ENCODE measurements at places on chromosomes 6 and 20.

DNA sequence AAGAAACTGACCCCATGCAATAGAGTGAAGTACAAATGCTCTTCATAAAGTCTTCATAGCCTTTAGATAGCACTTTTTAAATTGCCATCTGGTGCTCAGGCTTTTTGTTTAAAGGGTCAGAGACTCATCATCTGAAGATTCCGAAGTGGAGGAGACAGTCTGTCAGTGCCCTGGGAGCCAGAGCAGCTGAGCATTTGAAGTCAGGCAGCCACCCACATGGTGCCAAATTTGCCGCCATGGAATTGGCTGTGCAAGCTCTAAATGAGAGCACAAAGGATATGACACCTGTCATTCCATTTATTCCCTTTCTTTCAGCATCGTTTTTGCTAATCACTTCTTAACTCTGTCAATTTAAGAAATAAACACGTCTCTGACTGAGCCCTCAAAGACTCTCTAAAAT, 32.8 kb upstream of the CEP162 start:
- no peak for DNase-seq

GRCh38 chr6:150490586-150490985, 109.1 kb upstream of the PLEKHG1 start:
- DNase-seq: no peak

DNA sequence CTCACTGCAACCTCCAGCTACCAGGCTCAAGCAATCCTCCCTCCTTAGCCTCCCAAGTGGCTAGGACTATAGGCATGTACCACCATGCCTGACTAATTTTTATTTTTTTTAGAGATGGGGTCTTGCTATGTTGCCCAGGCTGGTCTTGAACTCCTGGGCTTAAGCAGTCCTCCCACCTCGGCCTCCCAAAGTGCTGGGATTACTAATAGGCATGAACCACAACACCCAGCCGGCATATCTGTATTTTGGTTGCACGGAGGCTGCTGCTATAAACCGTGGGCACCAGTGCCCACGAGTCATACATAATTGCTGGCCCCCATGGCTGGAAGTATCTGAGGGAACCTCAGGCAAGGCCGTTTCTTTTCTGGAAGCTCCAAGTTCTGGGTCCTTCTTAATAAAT, 18.3 kb upstream of the ADRM1 start:
- DNase-seq: no peak

DNA sequence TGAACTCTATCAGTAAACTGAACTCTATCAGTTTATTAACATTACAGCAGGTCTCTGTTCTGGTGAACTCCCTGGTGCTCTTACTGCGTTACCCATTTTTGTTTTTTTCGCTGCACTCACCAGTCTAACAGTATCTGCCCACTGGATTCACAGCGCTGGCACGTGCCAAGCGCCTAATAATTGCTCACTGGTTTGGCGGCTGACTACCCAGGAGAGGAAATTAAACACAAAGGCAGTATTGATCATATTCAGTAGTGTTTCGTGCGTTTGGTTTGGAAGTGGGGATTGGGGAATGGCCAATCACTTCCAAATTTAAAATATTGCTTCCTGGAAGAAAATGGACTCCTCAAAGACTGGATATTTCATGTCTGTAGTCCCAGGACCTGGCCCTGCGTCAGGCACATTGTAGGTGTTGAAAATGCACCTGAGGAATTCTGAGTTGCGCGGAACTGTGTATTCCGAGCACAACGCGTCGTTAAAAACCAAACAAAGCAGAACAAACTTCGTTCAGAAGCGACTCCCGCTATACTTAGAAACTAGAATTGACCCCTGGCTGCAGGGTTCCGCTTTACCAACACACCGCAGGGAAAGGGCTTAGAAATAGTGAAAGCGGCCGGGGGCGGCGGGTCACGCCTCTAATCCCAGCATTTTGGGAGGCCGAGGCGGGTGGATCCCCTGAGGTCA, 1.1 kb upstream of the RPS12 start:
- no peak for DNase-seq

- DNase-seq: peak; percentile 77
Observed at GRCh38 chr20:57439432-57439831, 48.2 kb downstream of the RBM38 start.

DNA sequence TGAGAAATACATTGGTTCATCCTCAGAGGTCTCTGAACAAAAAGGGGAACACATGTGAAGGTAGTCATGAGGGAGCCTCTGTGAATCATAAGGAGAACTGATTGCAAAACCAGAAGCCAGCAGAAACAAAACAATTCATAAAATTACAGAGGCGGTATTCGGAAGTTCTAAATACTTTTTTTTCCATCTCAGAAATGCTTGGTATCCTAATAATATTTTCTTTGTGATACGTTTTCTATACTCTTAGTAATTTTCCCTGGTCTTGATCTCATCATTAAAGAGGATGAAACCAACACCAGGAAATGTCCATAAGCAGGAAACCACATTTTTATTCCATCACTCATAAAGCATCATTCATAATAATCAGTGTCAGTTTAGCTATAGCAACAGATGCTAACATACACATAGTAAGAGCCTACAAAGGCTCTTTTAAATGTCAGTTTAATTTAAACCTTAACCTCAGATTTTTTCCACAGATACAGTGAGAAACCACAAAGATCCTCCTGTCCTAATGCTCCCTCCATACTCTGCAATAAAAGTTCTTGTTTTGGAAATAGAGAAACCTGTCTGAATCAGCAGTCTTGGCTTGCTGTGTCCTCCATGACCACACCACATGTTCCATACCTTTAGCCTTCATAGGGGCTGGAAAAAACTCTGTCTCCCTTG, 29.2 kb downstream of the SGK1 start:
- DNase-seq: no peak

DNA sequence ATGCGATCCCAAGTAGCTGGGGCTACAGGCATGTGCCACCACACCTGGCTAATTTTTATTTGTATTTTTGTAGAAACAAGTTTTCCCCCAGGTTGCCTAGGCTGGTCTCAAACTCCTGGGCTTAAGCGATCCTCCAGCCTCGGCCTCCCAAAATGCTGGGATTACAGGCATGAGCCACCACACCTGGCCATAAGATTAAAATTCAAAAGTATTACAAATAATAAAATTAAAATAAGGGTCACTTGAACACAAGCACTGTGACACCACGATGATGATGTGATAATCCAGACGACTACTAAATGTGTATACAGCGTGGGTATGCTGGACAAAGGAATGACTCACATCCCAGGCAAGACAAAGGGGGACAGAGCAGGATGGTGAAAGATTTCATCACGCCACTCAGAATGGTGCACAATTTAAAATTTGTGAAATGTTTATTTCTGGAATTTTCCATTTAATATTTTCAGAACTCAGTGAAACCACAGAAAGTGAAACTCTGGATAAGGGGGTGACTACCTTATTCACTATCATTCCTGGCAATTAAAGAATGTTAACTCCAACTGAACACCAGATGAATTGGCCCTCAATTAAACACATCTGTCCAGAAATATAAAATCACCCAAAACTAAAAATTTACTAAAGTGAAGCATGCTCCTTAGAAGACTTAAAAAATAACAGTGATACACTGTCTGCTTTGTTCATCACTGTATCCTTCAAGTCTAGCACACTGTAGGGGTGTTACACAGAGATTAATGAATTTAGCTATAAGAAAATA, 13.1 kb downstream of the B4GALT5 start:
- no peak for DNase-seq

GRCh38 chr20:11813106-11813890, 104.4 kb upstream of the BTBD3 start:
- DNase-seq: no peak

- no peak for DNase-seq
Observed at GRCh38 chr6:157420497-157420896, 39.5 kb downstream of the ZDHHC14 start.

GRCh38 chr20:58890518-58891085, 38.1 kb downstream of the GNAS start:
- peak; percentile 56 for DNase-seq

DNA sequence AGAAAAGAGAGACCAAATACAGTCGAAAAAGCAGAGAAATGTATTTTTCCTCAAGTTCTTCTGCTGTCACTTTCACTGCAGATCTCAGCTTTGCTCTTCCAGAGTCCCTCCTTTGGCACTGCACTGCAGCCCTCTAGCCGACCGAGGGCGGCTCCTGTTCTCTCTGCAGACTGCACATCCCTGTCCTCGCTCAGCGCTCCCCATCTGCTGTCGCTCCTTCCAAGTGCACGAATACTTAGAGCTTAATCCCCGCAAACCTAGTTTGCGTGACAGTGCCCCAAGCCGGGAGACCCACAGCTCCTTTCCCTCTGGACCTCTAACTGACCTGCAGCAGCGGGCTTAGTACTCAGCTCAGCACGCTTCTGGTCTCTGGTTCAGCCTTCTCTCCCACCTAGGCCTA, 15.2 kb downstream of the RPP21 start:
- DNase-seq: no peak

- no peak for DNase-seq
Observed at GRCh38 chr6:103027271-103027931, 1633.9 kb downstream of the GRIK2 start.

DNA sequence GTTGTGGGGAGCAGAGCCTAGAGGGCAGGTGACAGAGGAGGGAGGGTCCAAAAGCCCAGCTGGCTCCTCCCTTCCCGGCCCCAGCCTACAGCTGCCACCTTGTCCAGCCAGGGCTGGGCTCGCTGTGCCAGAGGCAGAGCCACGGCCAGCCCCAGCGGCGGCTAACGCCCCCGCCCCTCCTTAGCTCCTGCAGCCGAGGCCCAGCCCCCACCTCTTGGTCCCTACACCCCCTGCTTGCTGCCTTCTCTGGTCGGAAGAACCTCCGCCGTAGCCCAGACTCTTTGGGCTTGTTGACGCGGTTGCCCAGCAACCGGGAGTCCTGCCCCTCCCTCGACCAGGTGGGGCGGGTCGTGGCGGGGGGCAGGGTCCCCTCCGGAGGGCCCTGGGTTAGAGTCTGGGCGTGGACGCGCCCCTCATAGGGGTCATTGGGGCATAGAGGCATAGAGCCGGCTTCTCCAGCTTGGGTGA, 521 bp upstream of the LKAAEAR1 start:
- DNase-seq: peak; percentile 30

DNA sequence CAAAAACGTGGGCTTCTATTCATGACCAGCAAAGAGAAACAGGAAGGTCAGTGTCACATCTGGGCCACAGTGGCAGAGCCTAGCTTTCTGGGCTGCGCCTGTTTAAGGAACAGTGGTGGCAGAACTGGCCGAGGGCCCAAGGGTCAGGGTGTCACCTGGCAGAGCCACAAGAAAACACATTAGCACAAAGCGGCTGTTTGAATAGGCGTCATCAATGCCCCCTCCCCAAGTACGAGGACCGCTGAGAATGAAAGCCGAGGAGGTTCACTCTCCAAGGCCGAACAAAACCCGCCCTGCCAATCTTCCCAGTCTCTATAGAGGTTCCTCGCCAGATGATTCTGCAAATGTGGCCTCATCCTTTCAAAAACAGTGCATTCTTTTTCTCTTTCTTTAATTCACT, 125.2 kb upstream of the TRAF3IP2 start:
- DNase-seq: no peak

DNA sequence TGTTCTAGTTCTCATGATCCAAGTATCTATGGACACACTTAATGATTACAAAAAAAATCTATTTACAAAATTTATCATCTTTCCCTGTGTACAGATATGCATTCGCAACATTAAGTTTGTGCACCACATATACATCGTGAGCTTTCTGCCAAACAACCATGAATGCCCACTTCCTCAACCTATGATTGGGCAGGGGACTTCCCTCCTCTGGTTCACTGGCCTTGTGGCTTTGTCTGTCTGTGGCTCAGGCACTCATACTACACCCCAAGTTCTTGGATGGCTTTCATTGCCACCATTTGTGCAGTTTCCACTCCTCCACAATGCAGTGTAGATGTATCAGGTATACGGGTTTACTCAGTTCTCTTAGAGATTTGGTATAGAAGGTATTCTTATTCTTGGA, 74.9 kb downstream of the HS3ST5 start:
- DNase-seq: no peak

DNA sequence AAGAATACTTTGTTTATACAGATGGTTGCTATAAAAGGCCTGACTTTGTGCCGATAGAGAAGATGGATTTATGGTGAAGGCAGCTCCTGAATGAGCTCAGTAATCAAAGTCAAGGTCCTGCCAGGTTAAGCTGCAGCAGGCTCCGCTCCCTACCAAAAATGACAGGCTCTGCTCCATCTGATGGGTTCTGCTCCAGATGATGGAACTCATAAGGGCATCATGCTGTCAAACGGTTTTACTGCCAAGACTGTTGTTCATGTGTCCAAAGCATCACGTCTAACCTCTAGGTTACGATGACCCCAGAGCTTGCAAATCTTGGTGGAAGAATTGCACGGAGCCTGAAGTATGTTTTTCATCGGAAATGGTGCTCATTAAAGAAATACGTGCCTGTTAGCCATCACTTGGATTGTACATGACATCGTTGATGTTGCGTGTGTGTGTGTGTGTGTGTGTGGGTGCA, 19.2 kb upstream of the PTGIS start:
- no peak for DNase-seq

GRCh38 chr20:2815242-2815900, 584 bp downstream of the C20orf141 start:
- no peak for DNase-seq

- DNase-seq: no peak
Observed at GRCh38 chr20:1934721-1935573, 39.7 kb downstream of the SIRPA start.

DNA sequence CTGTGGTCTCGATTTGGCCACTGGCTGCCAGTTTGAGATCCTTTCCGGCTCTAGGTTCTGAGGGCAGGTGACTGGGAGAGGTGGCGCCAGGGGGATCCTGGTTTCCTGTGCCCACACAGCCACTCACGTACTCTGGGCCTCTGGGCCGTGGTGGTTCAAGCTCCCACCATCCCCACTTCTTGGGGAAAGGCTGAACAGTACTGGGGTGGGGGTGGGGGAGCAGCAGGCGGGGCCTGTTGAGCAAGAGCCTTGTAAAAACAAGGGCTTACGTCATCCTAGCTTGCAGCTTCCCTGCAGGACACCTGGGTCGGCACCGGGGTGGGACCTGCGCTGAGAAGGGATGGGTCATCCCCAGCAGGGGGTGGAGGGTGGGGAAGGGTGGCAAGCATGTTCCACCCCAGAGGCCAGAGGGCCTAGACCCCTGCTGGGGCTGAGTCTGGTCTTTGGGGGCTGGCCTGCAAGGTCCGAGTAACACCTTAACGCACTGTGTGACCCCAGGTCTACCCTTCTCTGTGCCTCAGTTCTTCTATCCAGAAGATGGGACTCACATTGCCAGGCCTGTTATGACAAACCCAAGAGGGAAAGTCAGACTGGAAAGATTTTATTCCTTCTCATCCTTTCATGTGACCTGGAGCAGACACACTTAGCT, 3.1 kb upstream of the CEBPB start:
- DNase-seq: no peak

GRCh38 chr6:111520524-111520923, 37.5 kb upstream of the REV3L start:
- no peak for DNase-seq

GRCh38 chr6:9405825-9406224, 970.5 kb upstream of the SLC35B3 start:
- no peak for DNase-seq

DNA sequence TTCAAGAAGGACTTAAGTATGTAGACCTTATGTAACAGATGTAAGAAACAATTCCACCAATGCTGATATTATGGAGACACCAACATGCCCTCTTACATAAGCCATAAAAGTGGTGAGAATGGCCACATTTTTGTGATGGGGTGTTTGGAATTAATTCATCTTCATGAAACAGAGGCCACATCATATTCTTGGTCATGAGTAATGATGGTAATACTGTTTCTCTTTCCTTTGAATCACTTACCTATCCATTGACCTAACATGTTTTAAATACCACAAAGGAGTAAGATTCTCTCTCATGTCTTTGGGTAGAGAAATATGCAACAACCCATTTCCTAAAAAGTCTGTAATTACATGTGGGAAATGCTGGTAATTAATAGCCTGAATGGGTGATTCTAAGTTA, 545.4 kb upstream of the FLRT3 start:
- DNase-seq: no peak

GRCh38 chr6:166675736-166676135, 48.7 kb upstream of the RPS6KA2 start:
- no peak for DNase-seq

All from DMS79 (cell line).